NCI-H2227 treated with DMSO at 0.1 percent for 48 hours (cell line): ENCODE measurements at places on chromosomes 2 and 18.

GRCh38 chr2:23379220-23379695 is 5.7 kb upstream of the KLHL29 start:
- DNase-seq = no peak

- peak; percentile 33 for DNase-seq
These were observed 115.2 kb downstream of the FAM210A start for GRCh38 chr18:13611142-13611600.

DNA sequence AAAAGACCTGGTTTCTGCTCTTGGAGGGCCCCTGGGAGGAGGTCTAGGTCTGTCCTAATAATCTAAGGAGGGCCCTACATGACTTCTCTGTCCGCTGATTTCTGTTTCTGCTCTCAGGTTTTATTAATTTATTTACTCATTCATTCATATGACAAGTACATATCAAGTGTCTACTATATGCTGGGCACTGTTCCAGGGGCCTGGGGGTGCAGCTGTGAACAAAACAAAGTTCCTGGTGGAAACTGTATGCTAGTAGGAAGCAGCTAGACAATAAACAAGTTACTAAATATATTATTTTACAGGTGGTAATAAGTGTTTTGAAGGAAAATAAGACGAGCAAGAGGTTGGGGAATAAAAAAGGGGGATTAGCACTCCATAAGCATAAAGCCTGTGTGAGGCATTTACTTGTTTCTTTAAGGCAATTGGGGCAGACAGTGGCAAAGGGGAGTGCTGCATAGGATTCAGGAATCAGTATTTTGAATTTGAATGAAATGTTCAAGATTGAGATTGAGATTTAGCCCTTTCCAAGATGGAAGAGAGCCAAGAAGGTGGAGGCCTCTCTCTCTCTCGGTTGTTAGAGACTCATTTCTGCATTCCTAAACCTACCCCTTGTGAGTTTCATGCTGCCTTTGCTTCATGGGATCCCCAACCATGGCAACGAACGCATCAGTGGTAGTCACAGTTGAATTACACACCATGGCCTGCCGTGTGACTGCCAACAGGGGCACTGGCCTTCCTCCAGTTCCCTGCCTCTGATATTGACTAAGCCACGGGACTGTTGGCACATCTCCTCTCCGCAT is 28.3 kb downstream of the DRC1 start:
- no peak for DNase-seq

DNA sequence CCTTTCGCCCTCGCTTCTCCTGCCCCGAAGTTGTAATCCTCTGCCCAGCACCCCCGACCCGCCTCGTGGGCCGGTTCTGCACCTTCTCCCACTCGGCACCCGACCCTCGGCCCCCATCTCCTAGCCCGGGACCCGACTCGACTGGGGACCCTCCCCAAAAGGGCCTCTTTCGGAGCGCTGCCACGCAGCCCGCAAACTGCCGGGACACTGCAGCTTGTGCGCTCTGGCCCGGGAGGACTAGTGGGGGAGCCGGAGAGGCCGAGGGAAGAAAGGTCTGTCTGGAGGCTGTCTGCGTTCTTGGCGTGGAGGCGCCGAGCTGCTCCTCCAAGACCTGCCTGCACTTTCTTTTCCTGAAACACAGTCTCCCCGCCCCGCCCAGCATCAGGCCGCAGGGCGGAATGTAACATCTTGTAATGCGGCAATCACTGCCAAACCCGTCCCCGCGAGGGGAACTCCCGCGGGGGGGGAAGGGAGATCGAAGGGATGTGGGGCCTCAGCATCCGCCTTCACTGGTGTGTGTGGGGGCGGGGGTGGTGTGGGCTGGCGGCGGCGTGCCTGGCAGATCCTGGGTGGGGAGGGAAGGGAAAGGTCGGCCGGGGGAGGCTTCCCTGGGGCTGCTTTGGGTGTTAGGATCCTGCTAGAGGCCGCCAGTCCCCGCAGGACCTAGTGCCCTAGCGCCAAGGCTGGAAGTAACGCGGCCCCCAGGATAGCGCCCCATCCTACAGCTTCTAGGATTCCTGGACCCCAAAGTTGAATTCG is 7.4 kb downstream of the DLX2 start:
- no peak for DNase-seq

GRCh38 chr18:49031511-49032188 is 80.9 kb upstream of the SMAD7 start:
- no peak for DNase-seq

- peak; percentile 15 for DNase-seq
These were observed 2.9 kb downstream of the SPTBN1 start for GRCh38 chr2:54459037-54459441.

DNA sequence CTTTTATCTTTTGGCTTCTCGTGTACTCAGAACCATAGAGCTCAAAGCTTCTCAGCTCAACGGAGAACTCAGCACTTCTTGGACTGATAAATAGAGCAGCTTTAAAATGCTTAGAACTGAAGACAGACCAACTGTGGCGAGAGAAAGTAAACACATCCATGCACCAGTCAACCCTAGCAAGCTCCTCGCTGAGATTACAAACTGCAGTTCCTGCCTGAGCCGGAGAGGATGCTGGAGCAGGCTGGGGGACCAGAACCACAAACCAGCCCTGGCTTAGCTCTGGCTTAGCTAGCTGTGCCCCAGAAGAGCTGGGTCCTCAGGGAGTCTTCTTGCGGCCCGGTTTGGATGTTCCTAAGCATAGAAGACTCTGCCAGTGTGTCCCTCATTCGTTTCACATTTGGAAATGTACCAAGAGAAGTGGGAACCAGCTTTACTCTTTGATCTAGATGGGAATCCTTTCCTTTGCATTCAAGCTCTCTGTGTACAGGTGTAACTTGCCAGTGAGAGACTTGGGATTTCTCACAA is 5.6 kb downstream of the PAX8 start:
- DNase-seq = peak; percentile 17
